Cerebellum (tissue), 4 donors: ENCODE measurements at places on chromosomes 7 and 10.

DNA sequence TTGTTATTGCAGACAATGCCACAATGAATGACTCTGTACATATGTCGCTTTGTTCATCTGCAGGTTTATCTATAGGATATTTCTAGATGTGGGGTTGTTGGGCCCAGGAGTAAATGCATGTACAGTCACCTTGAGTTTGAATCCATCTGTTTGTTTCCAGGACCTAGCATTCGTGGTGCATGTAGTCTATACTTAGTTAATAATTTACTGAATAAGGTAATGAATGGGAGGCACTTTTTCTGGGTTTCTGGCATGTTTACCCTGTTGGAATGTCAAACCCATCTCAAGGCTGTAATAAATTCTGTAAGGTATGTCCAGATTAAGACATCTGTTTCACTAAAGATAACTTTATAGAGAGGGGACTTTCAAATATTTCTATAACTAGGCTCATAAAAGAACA lies 23.5 kb downstream of the HECTD2 start:
- DNase-seq = no peak

GRCh38 chr7:151692721-151693120 lies 173.0 kb upstream of the RHEB start:
- no peak for DNase-seq

DNA sequence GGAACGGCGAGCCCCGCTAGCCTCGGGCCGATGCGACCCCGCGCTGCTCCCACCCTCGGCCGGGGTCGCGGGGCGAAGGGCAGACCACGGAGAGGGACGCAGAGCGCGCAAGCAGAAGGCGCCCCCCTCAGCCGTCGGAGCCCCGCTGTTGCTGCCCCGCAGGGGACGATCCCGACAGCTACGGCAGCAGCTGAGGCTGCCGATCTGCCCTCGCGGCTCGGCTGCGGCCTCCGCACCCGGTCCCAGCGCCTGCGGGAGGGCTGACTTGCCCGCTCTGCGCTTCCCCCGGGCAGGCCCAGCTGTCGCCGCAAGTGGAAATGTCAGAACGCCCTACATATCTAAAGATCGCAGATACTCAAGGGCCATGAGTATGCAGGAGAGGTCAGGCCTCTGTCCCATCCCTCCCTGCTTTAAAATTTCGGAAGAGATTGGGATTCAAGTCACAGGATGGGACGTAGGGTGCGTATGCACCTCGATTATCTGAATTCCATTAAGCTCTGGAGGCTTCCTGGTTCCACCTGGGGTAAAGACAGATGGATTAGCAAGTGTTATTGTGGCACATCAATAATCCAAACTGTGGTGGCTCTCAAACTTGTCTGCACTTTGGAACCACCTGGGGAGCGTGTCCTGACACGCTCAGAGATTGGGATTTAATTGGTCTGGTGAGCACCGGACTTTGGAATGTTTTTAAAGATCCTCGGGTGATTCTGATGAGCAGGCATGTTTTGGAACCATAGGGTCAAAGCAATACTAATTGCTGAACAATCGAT lies at the start of gene CRPPA:
TSS of gene CRPPA (minus strand) at position 206 of the 770 bp plus-strand sequence. CDS start 216 bp downstream, outside the sequence.
- peak; percentile 36 for DNase-seq

GRCh38 chr10:12807096-12807755 lies 194.3 kb downstream of the CCDC3 start:
- DNase-seq = peak; percentile 9

GRCh38 chr7:74212661-74213060 lies 2.9 kb downstream of the LAT2 start:
- DNase-seq = no peak

- DNase-seq = no peak
Observed at GRCh38 chr7:16063716-16064675, 357.3 kb downstream of the CRPPA start.

- DNase-seq = peak; percentile 78
Observed at GRCh38 chr7:89837515-89837914, 316.8 kb upstream of the STEAP1 start.

- DNase-seq = no peak
Observed at GRCh38 chr10:104041891-104042535, 43.7 kb downstream of the COL17A1 start.

DNA sequence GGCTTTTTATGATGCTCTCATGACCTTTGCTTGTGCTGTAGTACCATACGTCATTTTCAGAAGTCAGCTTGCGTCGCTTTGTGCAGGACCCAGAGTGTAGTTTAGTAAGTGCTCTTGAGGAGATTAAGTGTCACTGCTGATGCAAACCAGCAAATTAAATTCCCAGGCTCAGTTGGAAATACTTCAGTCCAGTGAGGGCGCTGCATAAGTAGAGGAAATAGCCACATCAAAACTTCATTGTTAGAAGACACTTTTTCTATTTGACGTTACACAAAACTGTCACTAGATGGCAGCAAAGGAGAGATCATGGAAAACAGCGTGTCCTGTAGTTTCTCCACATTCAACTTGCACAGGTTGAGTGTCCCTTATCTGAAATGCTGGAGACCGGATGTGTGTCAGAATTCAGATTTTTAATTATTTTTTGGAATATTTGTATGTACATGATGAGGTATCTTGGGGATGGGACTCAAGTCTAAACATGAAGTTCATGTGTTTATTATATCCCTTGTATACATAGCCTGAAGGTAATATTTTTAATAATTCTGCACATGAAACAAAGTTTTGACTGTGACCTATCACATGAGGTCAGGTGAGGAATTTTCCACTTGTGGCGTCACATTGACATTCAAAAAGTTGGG lies 7.9 kb downstream of the ZNF22 start:
- DNase-seq = peak; percentile 57

DNA sequence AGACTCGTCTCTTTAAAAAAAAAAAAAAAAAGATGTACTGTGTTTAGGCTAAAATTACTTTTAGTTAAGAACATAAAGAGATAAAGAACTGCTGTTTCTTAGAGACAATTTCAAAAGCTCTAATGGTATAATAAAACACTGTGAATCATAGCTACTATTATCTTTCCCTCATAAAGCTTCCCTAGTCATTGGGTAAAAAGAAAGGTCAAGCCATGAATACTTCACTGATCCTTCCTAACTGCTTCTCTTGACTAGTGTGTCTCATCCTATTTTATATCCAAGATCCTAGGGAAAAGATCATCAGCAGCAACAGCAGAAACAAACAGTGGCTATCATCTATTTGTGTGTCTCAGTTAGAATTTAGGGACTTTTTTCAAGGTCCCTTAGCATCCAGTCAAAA lies 10.5 kb downstream of the YME1L1 start:
- DNase-seq = no peak

- DNase-seq = no peak
Observed at GRCh38 chr7:95905167-95905566, 132.8 kb downstream of the DYNC1I1 start.

DNA sequence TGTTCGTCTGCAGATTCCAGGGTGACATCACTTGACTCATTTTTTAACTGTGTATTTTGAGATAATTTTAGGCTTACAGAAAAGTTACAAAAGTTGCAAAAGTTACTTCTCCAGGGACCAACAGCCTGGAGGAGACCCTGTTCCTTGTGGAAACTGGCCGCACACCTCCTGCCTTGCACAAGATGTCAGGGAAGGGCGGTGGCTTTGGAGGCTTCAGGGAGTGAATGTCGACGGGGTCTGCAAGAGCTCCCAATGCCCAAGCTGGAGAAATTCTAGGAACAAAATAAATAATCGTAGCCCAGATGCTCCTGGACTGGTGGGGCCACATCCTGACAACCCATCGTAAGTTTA lies 62.2 kb upstream of the FAM20C start:
- no peak for DNase-seq

DNA sequence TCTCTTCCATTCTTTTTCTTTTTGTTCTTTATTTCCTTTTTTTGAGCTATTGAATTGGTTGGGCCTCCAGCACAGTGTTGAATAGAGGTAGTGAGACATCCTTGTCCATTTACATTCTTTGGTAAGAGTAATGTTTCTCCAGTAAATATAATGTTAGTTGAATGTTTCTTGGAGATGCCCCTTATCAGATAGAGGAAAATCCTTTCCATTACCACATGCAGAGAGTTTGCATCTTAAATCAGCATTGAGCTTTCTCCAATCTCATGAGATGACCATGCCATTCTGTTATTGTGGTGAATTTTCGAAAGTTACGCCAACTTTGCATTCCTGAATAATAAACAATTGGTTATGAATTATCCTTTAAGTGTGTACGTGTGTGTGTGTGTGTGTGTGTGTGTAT lies 127.7 kb downstream of the DNAH11 start:
- DNase-seq = no peak

DNA sequence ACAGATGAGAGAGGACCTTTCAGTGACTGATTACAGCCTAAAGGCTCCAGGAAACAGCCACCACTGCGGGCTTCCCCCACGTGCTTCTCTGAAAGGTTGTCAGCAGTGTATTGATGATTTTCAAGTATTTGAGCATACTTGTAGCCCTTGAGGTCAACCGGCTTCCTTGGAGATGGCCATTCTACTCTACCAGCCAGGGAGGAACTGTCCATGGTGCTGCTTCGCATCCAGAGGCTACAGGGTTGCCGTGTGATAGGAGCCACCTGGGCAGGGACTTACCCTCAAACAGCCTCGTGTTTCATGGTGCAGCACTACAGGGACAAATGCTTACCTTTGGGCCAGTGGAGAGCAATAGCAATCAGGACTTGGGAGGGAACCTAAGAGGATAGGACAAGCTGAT lies 179.5 kb downstream of the DPP6 start:
- no peak for DNase-seq

GRCh38 chr10:107487284-107487683 lies 322.8 kb upstream of the SORCS1 start:
- DNase-seq = no peak

DNA sequence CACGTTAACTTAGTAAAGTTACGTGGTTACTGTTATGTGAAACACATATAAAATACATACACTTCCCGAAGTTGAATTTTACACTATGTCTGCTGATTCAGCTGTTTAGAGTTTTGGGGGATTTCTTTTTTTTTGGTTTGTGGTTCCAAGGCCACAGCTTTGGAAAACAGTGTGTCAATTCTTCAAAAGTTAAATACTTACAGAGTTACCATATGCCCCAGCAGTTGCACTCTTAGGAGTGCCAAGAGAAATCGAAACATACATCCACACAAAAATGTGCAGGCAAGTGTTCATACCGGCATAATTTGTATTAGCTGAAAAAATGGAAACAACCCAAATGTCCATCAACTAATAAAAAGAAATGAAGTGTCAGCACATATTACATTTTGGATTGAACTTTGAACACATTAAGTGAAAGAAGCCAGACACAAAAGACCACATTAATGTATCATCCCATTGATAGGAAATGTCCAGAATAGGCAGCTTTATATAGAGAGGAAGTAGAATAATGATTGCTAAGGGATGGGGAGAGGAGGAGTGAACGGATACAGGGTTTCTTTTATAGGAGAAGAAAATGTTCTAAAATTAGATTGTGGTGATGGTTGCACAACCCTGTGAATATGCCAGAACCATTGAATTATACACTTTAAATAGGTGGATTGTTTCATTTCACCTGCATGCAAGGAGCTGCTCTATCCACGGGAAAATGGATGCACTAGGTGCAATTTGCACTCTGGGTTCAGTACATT lies 17.6 kb downstream of the APBB1IP start:
- no peak for DNase-seq
